ENCODE measurements at places on chromosomes 2 and 18.

- no peak for DNase-seq
Observed at GRCh38 chr2:215107216-215108056, 31.0 kb downstream of the ABCA12 start.

DNA sequence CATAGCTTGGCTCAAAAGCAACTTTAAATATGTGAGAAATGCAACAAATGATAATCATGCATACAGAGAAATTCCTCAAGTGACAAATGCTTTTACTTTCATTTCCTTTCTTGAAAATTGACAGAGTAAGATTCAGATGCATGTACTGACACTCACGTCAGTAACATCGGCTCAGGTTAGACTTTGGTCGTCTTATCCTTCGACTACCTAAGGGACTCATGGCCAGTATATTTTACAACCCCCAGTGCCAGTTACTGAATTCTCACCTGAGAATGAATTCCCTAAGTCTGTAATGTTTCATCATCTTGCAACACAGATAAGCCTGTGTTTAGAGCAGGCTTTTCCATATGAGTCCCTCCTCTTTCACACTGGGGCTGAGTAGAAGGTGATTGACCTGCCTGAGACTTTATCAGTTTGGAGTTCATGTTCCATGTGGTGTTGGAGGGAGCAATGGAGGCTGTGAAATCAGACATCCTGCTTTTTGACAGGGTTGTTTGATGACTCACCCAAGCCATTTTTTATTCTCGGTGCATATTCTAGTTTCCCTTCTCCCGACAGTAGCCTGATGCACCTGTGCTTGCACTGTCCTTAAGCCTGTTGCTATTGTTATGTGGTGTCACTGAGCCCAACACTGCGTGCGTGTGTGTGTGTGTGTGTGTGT, 30.5 kb upstream of the ATP8B1 start:
- DNase-seq: no peak

- no peak for DNase-seq
Observed at GRCh38 chr2:234690569-234691213, 193.8 kb upstream of the ARL4C start.

GRCh38 chr2:80403081-80403480, 98.5 kb upstream of the LRRTM1 start:
- DNase-seq: no peak

- no peak for DNase-seq
Observed at GRCh38 chr2:204892506-204893255, 347.4 kb downstream of the PARD3B start.

DNA sequence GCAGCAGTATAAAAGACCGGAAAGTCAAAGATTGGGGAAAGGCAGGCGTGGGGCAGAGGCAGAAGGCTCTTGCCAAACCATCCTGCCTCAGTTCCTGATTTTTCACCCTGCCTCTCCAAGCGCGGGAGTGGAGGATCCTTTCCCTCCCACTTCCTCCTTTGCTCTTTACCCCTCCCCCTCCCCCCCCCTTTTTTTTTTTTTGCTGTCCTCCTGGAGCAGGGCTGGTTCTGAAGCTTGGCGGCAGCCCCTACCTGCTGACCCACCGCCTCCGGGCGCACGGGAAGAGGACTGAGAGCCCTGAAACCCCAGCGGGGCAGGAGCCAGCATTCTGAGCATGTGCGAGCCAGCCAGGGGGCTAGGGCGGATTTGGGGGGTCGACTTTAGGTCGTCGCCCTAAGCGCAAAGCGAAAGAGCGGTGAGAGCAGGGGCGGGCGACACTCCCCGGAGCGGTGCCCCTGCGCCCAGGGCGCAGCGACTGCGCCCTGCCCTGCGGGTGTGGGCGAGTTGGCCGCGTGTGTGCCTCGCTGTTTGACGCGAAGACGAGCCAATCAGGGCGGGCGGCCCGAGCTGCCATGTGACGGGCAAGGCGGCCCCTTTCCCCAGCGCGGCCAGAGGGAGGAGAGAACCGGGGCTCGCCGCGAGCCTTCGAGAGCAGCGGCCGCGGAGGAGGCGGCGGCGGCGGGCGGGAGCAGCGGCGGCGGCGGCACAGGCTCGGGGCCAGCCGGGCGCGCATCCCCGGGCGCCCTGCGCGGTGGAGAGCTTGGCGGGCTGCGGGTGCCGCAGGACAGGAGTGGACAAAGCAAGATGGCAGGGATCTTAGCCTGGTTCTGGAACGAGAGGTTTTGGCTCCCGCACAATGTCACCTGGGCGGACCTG, at the start of gene CERS6:
TSS of gene CERS6 (plus strand) at position 628 of the 876 bp plus-strand sequence. CDS start at position 805, 177 bp downstream.
- peak; percentile 74 for DNase-seq

DNA sequence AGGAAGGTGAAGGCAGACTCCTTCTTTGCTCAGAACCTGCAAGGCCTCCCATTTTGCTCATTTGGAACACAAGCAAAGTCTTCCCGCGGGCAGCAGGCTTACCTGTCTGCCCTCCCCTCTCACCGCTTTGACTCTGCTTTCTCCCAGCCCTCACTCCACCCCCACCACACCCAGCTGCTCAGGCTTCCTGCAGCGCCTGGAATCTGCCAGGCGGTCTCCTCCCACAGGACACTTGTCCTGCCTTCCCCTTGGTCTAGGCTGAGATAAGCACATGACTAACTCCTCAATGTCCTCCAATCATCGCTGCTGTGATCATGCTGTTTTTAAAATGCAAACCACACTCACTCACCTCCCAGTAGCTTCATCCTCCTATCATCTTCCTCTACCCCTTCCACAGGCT, 430.0 kb downstream of the ZNF516 start:
- DNase-seq: no peak

GRCh38 chr2:138207074-138207930, 243.0 kb downstream of the HNMT start:
- no peak for DNase-seq

DNA sequence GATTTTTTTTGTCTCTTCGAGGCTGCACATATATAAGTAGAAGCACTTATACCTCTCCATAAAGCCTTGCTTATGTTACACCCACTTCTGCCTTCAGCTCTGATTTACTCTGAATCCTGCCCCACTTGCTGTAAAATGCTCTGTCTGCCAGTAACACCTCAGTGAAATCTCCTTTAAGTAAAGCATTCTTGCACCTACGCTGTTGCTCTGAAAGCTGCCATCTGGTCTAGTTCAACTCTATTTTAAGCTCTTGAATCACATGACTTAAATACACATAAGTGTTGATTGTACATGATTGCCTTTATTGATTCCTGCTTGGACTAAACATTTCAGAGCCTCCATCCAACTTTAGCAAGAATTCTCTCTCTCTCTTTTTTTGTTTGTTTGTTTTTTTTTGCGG, 609.0 kb upstream of the CELF4 start:
- no peak for DNase-seq

GRCh38 chr2:101310834-101311695, 2.6 kb upstream of the RNF149 start:
- DNase-seq: no peak

DNA sequence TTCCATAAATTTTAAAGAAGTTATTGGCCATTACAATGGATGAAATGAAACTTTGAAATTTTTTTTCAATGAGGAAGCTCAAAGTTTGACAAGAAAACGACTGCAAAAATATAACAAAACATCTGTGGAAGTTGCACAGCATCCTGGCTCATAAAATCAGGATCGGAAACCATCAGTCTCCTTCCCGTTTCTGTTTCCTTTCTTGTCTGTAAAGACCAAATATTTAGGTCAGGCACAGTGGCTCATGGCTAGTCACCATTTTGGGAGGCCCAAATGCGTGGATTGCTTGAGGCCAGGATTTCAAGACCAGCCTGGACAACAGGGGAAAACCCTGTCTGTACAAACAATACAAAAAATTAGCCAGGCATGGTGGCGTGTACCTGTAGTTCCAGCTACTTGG, 27.6 kb upstream of the SSB start:
- DNase-seq: no peak

DNA sequence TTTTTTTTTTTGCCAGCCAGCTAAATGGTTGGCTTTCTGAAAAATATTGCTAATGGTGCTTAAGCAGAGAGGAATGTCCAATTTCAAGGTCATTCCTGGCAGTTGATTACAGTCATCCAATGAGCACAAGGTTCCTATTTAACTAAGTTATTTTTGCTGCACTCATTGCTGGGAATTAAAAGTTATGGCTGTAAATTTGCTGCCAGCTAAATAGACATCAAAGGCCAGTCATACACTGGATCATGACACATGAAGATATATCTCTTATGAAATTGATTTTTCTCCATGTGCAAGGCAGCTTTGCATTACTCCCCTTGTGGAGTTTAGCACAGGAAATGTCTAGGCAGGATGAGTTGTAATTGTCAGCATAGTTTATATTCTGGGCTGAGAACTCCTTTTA, 1898.4 kb upstream of the CELF4 start:
- no peak for DNase-seq

GRCh38 chr2:231280846-231281245, 82.4 kb downstream of the ARMC9 start:
- no peak for DNase-seq

- no peak for DNase-seq
Observed at GRCh38 chr2:238873841-238874240, 26.0 kb downstream of the TWIST2 start.

GRCh38 chr2:129061069-129061768, 742.6 kb upstream of the HS6ST1 start:
- DNase-seq: no peak

- no peak for DNase-seq
Observed at GRCh38 chr2:85536479-85536878, 2.5 kb upstream of the MAT2A start.

- no peak for DNase-seq
Observed at GRCh38 chr2:70126413-70126812, 39.1 kb downstream of the PCBP1 start.

- DNase-seq: no peak
Observed at GRCh38 chr2:223591596-223591995, 10.6 kb downstream of the SCG2 start.

DNA sequence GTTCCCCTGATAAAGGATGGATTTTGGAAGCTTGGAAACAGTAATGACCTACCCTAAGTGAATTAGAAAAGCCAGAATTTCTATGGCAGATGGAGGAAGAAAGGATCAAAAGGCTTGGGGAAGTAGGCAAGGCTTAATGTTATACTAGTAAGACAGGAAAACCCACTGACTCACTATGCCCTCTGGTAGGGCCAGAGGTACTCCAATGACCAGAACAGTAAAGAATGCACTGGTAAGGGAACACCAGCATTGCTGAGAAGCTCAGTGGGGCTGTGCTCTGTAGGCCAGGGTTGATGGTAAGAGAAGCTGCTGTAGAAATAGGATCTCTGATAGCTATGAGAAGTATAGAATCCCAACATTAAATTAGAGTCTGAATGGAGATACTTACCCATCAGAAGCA, 126.4 kb downstream of the GFPT1 start:
- DNase-seq: no peak

DNA sequence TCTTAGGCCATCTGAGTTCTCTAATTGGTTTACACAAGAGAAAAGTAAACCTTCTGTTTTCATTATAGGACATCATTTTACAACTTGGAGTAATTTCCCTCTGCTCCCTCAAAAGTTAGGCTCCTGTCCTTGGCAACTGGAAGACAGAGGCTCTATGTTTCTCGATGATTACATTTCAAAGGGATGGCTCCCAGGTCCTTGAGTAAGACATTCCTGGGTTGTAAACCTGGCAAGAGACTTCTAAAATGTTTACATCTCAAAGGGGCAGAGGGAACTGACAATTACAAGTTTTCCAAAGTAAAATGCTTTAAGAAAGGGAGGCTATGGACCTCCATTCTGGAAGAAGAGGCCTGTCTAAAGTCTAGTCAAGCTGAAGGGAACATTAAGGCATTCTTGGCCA, 268.3 kb upstream of the REG3G start:
- DNase-seq: no peak

- no peak for DNase-seq
Observed at GRCh38 chr2:127542231-127542630, 6.7 kb downstream of the MYO7B start.

DNA sequence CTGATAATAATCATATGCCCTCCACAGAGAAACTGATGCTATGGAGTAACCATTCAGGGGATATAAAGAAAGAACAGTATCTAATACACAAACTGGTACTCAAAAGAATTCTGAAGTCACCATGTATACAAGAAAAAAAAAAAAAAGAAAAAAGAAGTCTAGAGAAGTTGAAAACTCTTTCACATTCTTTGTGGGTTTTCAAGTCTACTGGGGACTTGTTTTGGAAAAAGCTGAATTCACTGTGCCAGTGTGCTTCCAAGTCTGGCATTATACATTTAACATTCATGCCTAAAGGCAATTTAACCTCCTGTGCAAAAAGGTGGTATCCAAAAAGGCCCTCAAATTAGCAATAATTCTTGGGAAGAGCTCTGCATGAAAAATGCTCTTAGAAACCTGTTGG, 94.8 kb upstream of the ITGB6 start:
- DNase-seq: no peak

- no peak for DNase-seq
Observed at GRCh38 chr2:237773826-237774225, 24.8 kb upstream of the RBM44 start.

DNA sequence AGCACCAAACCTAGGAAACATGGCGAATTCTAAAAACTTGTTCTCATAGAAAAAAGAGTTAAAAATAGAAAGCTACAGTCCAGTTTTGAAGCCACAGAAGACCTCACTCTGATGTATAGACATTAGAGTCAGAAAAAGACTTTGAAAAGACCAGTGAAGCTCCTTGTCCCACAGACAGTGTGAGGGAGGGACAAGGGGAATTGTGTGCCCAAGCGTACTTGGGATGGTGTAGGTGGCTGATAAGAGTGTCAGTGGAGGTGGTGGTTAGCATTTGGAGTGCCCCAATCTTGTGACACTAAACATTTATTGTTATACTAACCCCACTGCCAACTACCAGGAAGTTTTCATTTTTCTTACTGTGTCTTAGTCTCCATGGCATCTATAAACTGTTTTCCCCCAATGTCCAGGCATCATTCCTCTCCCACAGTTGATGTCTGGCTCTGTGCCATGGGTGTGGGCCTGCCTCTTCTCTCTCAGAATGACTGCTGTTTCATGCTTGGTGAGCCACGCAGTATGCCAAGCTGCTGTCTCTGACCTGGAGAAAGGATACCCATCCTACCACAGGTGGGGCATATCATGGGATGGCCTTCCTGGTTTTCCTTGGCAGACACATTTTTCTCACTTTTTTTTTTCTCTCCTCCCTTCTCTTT, 161.4 kb downstream of the RPIA start:
- DNase-seq: no peak

GRCh38 chr18:29531746-29532145, 1354.8 kb upstream of the CDH2 start:
- no peak for DNase-seq

DNA sequence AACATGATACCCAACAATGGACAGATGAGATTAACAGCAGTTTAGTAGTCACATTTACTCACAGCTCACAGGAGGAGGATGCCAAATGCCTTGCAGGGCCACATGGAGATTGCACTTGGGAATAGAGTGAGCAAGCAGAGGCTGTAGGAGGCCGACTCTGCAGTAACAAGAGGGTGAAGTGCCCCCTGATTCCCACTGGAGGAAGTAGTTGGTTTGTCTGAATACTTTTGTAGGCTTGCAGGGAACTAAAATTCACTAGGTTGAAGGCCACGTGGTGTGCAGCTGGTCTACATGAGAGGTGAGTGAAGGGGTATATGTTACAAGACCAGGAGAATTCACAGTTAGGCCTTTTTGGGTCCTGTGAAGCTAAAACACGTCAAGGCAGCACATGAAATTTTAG, 419.3 kb upstream of the TNP1 start:
- no peak for DNase-seq

GRCh38 chr2:176854062-176854461, 358.5 kb upstream of the HNRNPA3 start:
- DNase-seq: no peak

GRCh38 chr2:44537264-44537663, 175.5 kb downstream of the CAMKMT start:
- DNase-seq: no peak

GRCh38 chr18:50750546-50750945, 69.3 kb downstream of the MRO start:
- DNase-seq: no peak

GRCh38 chr2:27857417-27858172, 32.6 kb downstream of the RBKS start:
- no peak for DNase-seq

Data from nucleus accumbens (tissue), 56 donors.